ENCODE measurements at places on chromosomes 3 and 15.

DNA sequence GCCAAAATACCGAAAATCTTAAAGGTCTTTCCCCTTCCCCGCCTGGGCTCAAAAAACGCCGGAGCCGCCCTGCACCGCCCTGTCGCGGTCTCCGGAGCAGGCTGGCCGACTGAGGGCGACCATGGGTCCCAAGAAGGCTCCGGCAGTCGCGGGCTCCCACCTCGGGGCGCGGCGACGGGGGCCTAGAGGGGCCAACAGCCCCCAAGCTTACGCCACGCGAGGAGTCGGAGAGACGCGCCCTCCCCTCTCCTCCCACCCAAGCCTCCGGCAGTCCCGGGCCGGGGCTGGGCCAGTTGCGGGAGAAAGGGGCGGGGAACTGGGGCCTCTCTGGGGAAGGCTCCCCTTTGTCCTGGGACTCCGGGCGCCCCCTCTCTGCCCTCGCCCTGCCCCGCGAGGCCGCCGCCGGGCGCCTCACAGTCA, 69.2 kb downstream of the GOLGA8B start:
- DNase-seq: no peak

DNA sequence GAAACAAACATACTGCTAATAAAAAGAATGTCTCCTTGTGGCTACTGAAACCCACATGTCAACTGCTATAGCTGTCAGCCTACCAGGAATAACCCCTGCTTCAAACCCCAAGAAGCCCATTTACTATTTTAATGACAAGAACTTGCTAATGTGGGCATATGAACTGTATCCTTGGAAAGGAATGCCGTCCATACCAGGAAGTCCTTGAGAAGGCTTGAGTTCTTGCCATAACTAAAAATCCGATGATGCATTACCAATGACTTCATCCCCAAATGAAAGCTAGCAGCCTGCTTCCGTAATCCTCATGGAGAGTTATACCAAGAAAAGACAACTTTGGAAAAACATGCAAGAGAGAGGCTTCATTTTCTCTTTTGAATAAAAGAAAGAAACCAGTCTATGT, 34.8 kb downstream of the MINDY4B start:
- DNase-seq: no peak

GRCh38 chr15:31494786-31495185, 168.2 kb downstream of the KLF13 start:
- DNase-seq: no peak

- DNase-seq: no peak
Measured at GRCh38 chr3:53718462-53718861, 127.8 kb downstream of the CHDH start.

- no peak for DNase-seq
Measured at GRCh38 chr3:175398676-175399075, 539.5 kb downstream of the NAALADL2 start.

GRCh38 chr15:66721501-66721937, 19.5 kb downstream of the SMAD6 start:
- DNase-seq: no peak

- DNase-seq: no peak
Measured at GRCh38 chr15:95365511-95366107, 964.9 kb upstream of the NR2F2 start.

- no peak for DNase-seq
Measured at GRCh38 chr3:151276687-151277042, 1.7 kb downstream of the P2RY14 start.

- DNase-seq: no peak
Measured at GRCh38 chr3:55000546-55000945, 72.7 kb upstream of the LRTM1 start.

Data from esophagus squamous epithelium (tissue), 5 donors.